T1000 (cell line): ENCODE measurements at places on chromosomes 11 and 22.
A peak's percentile ranks its signal among the peaks of the same experiment; 100 is the strongest.

GRCh38 chr11:102384419-102385079 is 37.5 kb downstream of the BIRC2 start:
- DNase-seq, result no peak

- no peak for DNase-seq
Observed at GRCh38 chr11:110251836-110252235, 44.6 kb downstream of the RDX start.

DNA sequence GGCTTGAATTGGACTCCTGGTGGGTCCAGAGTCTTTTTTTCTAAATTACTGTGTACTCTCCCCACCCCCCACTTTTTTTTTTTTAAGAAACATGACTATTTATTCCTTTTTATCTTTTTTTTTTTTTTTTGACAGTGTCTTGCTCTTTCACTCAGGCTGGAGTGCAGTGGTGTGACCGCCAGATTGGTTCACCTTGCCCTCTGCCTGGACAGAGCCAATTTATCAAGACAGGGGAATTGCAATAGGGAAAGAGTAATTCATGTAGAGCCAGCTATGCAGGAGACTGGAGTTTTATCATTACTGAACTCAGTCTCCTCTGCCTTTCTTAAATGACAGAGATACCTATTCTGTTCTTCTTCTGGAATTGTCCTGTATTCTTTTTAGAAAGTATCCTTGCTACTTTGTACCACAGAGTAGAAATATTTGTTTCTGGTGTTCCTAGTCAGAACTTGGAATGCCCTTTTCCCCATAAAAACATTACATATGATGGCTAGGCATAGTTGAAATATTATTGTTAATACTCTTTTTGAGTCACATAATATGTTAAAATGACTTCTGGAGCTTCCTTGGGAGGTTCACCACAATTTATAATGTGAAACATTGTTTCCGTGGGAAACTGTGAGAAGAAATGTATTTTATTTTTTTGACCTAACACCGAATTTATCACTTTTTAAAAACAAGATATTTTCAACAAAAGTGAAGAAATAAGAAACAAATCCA is 95.6 kb downstream of the UVRAG start:
- DNase-seq, result no peak

DNA sequence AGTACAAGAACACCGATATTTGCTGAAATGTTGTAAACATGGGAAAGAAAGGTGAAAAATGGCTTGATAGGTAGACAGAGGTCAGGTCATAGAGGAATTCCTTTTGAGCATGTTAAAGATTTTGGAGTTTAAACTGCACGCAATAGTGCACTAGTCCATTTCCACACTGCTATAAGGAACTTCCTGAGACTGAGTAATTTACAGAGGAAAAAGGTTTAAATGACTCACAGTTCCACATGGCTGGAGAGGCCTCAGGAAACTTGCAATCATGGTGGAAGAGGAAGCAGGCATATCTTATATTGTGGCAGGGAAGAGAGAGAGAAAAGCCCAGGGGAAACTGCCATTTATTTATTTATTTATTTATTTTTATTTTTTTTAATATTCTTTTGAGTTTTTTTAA is 5.0 kb downstream of the OR10A5 start:
- DNase-seq, result no peak

- no peak for DNase-seq
Observed at GRCh38 chr11:134668796-134669195, 256.8 kb upstream of the B3GAT1 start.

DNA sequence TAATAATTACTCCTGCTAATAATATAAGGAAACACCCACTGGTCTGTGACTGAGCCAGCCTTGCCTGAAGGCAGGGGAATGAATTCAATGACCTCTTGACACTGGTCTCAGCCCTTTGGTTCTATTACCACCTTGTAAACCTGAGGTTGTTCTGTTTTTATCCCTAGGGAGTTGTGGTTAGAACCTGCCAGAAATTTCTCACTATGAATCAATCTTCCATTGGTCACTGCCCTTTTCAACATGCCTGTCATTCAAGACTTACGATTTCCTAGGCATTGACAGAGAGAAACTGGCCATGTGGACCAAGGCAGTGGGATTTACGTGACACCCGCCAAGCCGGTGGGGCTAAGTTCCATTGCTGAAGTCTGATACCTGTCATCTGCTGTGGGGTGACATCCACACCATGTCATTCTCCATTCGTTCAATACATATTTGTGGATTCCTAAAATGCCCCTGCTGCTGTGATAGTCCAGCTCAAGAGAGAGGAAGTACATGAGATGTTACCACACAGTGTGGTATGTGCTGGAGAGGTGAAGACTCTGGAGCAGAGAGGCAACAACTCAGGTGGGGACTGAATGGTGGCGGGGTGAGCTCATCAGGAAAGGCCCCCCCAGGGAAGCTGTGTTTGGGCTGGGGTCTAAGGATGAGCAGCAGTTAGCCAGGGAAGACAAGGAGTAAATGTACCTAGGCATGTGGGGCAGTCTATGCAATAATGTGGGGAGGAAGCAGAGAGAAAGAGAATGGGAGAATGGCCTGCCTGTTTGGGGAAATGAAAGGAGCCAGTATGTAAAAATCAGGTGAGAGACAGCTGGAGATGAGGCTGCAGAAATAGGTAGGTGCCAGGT is 15.2 kb upstream of the EHF start:
- DNase-seq, result no peak

- DNase-seq, result no peak
Observed at GRCh38 chr11:36041988-36042611, 98.2 kb downstream of the LDLRAD3 start.

GRCh38 chr22:17436382-17436980 is 67.2 kb downstream of the CECR2 start:
- no peak for DNase-seq

GRCh38 chr11:30585125-30585891 is 845 bp downstream of the MPPED2 start:
- no peak for DNase-seq

DNA sequence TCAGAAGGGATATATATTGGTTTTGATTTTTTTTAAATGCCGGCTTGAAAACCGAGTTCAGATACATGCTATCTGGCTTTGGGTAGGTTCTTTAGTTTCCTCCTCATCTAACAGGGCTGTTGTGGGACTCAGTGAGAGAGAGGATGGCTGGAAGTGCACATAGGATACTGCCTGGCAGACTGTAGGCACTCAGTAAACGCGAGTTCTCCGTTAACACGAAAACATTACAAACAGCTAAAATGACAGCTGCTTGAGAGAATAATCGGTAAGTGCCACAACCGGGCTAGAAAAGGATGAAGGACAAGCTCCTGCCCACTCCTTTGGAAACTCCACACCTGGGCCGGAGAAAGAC is 369 bp downstream of the XRRA1 start:
- DNase-seq, result no peak

DNA sequence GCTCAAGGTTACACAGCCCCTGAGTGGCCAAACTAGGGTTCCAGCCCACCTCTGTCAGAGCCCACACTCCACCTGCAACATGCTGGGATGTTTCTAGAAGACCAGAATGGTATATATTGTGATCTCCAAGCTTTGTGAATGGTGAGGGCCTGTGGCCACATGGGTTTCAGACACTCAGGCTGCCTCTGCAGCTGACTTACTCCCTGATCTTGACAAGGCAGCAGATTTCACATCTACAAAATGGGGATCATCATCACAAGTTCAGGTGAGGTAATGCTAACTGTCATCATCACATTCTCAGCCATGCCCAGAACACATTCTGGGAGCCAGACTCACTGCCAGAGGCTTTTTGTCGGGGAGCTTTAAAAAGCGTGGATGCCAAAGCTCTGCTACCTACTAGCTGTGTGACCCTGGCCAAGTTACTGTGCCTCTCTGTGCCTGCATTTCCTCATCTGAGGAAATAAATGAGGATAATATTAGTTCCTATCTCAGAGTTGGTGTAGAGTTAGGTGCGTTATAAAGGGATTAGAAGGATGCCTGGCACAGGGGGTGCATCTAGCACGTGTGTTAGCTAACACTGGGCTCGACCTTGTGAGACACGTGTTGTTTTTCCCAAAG is 24.9 kb upstream of the WNT11 start:
- no peak for DNase-seq

DNA sequence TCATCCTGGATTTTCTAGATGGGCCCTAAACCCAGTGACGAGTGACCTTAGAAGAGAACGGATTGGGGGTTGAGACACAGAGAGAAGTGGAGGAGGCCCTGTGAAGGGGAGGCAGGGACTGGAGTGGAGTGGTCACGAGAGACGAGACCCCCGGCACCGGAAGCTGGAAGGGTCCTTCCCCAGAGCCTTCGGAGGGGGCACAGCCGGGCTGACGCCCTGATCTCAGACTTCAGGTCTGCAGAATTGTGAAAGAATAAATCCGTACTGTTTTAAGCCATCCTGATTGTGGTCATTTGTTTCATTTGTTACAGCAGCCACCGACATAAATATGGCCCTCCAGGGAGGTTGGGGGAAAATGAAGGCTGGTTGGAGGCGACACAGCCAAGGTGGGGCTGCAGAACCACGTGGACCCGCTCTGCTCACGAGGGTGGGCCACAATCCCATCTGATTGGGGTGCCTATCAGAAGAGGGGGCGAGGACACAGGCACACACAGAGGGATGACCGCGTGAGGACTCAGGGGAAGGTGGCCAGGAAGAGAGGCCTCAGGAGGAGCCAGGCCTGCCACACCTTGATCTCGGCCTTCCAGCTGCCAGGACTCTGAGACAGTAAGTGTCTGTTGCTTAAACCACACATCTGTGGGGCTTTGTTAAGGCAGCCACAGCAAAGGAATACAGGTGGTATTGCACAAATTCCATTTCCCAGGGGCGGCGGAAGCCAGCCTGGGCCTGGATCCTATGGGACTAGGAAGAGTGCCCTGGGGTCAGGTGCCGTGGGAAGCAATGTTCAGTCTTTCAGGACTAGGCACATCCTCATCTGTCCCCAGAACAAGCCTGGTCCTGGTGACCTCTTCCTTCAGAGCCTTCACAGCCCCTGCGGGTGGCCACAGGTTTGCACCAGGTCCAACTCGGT is 73.3 kb upstream of the SHANK2 start:
- DNase-seq, result no peak

DNA sequence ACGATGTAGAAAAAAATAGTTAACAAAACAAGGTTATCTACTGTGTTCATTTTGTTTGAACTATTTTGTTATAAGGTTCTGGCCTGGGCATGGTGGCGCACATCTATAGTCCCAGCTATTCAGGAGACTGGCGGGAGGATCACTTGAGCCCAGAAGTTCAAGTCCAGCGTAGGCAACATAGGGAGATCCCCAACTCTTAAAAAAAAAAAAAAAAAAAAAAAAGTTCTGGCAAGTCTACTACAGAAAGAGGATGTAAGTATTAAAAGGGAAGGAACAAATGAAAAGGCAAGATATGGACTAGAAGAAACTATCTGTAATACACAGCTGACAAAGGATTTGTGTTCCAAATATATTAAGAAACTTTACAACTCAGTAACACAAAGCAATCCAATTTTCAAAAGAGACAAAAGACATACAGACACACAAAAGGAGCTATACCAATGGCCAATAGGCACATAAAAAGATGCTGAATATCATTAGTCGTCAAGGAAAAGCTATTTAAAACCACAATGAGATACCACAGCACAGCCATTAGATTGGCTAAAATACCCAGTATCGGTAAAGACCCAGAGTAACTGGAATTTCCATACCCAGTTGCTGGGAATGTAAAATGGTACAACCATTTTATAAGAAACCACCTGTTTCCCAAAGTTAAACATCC is 27.4 kb downstream of the RRAS2 start:
- no peak for DNase-seq

DNA sequence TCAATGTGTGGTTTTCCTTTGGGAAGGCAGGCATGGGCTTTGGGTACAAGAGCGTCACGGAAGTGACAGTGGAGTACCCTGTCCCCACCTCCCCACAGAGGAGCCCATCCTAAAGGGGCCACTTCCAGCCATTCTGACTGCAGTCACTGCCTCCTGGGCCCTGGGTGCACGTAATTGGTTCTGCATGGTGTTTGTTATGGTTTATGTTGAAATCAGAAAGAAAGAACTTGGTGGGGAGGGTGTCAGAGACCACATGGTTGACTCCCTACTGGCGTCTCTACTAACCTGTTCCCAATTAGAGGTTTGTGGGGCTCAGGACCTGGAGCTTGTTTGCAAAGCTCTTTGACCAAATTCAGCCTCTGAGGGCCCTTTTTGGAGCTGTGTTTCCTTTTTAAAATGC is 40.8 kb downstream of the RIBC2 start:
- DNase-seq, result no peak

- peak; percentile 30 for DNase-seq
Observed at GRCh38 chr11:14443638-14444037, 56.0 kb downstream of the COPB1 start.

DNA sequence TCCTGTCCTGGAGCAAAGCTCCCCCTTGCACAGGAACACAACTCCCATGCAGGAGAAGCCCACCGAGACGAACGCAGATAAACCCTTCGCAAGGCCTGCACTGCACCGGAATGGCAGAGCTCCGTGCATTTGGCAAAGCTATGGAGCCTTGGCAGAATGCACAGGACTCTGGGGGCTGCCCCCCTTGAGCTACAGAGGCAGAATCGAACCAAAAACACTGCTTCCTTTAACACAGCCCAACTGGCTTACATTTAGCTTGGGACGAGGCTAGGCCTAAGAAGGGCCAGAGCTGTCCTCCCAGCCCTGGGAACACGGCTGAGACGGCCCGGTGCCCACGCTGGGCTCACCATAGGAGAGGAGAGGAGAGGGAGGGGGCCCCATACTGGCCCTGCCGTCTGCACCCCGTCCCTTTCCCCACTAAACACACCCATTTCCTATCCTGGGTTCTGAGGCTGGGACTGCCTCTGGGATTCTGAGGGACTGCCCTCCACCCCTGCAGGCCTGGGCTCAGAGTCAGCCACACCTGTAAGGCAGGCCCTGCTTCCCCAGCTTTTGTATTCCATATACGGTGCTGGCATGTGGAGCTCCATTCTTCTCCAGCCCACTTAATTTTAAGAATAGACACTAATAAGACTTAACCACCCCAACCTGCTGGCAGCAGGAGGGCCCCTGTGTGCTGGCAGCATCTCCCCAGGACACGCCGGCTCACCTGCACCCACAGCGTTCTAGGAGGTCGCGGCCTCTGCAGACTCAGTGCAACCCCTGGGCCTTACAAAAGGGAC is 32.9 kb downstream of the PPM1F start:
- no peak for DNase-seq

DNA sequence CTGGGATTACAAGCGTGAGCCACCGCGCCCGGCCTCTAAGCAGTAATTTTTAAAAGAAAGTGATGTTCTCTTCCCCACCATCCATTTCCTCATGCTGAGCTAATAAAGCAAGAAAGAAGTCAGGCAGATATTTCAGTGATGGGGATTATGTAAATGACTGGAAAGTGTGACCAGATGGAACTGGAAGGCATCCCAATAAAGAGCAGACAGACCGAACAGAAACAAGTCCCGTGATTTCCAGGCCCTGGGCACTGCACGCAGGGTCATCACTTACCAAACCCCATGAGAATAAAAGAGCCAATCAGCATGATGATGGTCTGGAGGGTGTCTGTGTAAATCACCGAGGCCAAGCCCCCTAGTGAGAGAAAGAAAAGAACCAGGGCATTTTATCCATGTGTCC is 18.2 kb downstream of the SLC5A4 start:
- DNase-seq, result no peak

DNA sequence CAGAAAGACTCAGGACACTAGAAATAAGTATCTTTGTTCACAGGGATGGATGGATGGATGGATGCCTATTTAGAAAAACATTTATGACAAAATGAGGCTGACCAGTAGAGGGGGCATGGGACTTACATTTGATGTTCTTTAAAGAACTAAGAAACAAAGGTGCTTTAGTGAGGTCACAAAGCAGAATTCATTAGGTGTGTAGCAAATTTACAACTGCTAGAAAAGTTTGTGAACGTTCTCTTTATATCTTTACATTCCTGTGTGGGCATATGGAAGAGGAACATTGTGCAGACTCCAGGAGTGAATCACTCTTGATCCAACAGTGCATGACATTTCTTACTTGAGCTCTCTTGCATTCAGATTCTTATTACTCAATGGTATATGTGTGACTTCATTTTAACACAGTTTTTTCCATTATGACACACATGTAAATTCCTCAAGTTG is 15.8 kb upstream of the SIK2 start:
- DNase-seq, result no peak
